ENCODE measurements at places on chromosomes 4 and X.

- no peak for DNase-seq
Observed at GRCh38 chrX:18725310-18725943, 18.0 kb downstream of the PPEF1 start.

- DNase-seq, result no peak
Observed at GRCh38 chr4:71729856-71730255, 54.0 kb downstream of the GC start.

GRCh38 chr4:88185906-88186305 lies 27.5 kb upstream of the ABCG2 start:
- DNase-seq, result no peak

- DNase-seq, result no peak
Observed at GRCh38 chr4:28702571-28702970, 1841.9 kb downstream of the STIM2 start.

- DNase-seq, result no peak
Observed at GRCh38 chr4:102439236-102439614, 61.9 kb upstream of the NFKB1 start.

- no peak for DNase-seq
Observed at GRCh38 chr4:76341063-76341462, 34.5 kb downstream of the STBD1 start.

DNA sequence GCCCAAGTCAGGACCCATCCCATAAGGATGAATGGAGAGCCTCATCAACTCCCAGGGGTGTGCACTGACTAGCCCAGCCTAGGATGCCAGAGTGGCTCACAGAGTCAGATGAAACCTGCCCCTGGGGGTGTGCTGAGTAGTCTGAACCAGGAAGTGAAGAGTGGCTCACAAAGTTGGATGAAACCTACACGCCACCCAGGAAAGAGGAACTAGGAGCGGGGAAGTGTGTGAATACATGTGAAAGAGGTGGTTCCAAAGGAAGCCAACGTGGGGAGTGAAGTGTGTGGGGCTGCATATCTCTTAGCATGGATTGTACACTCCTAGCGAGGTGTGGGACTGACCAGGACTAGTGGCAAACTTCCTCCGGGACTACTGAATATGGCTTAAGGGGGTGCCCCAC lies 902.1 kb upstream of the NDST4 start:
- DNase-seq, result no peak

Data from Karpas-422 (cell line).